Stomach (tissue), 19 donors: ENCODE measurements at places on chromosomes 2 and 18. TPM values are rescaled to one million over a fixed set of nuclear protein-coding genes. Genes with fewer than 3 reads are reported as not detected.

The PROKR1 gene
- total RNA-seq, result not detected

The AQP12A gene
- total RNA-seq, result not detected

DNA sequence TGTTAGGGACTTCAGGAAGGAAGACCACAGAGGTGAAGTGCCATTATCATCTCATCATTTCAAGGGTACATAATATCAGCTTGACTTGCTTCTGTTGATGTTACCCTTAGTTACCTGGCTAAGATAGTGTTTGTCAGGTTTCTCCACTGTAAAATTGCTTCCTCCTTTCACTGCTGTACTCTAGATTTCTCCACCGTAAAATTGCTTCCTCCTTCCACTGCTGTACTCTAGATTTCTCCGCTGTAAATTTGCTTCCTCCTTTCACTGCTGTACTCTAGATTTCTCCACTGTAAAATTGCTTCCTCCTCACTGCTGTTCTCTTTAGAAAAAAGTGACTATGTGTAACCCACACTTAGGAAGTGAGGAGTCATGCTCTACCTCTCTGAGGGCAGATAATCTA lies 1460.3 kb downstream of the SUCLG1 start:
- no peak for DNase-seq

DNA sequence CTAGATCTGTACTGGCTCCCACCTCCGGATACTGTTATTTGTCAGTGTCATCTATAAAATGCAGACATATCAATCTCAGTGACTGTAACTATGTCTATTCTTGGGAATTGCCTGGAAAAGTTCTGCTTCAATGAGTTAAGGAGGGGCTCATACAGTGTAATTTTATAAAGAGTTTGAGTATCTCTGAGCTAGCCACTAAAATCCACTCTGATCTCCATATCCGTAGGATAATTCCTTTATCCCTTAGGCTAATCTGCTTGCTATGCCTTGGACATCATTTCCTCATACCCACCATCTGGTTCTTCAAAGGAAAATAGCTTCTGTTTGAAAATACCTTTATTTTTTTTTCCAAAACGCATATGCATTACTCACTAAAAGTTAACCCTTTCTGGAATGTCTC lies 863.2 kb downstream of the SUCLG1 start:
- DNase-seq, result no peak

The ITGA6 gene
- total RNA-seq, result 212 TPM

GRCh38 chr2:240630771-240631547 lies 5.7 kb downstream of the GPR35 start:
- DNase-seq, result no peak

GRCh38 chr2:238999291-238999741 lies 151.4 kb downstream of the TWIST2 start:
- peak; percentile 38 for DNase-seq

DNA sequence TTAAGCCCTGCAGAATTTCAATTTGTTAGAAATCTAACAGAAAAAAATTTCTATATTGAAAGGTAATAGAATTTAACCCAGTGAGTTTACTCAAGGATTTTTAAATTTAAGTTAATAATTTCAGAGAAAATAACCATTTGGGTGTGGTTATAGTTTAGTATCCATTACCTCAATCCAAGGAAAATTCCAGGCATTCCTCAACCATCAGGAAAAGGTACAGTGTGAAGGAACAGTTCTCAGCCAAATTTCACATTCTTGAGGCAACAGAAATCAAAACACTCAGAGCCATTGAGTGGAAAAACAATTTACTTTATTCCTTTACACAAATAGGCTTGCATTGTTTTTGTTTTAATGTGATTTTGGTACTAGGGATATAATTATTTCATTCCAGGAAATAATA lies 45.6 kb downstream of the ONECUT2 start:
- DNase-seq, result no peak

GRCh38 chr2:164620873-164621763 lies at the start of gene GRB14:
Gene GRB14 (minus strand): TSS chr2:164621482. CDS start chr2:164621309, 173 bp downstream.
- peak; percentile 45 for DNase-seq

The MOGAT1 gene
- total RNA-seq, result not detected

The INHA gene
- total RNA-seq, result not detected

GRCh38 chr2:69073928-69074570 lies 61.1 kb downstream of the ANTXR1 start:
- no peak for DNase-seq

DNA sequence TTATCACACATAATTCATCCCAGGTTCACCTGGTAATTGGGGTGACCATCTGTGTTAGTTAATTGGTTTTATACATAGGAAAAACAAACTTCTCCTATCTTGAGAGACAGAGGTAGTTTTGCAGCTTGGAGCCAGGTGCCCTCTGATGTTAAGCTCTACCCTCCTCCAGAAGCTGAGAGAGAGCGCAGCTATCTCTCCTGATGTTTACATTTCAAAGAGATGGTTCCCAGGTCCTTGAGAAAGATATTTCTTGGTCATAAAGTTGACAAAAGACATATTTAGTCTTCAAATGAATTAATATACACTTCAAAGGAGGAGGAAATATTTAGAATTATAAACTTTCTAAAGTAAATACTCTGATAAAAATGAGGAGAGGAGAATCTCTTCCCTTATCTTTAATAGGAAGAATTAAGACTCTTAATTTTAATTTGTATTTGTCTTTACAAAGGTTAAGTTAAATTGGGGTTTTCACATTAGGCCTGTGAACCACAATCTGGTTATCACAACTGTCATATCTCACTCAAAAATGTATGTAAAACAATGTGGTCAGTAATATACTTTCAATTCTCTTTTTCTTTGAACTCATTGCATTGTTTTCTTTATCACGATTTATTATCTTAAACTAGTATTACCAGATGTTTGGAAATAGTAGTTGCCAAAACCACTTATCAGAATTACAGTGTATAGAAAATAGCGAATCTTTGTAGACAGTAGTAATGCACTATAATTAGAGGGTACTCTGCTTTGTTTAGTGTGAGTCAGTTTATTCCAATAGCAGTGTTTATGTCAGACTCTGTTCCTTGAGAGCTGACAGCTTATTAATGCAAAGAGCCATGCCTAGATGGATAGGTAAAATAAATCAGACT lies 26.8 kb downstream of the SERPINB4 start:
- DNase-seq, result no peak

GRCh38 chr2:207494137-207494536 lies 35.6 kb upstream of the CREB1 start:
- no peak for DNase-seq

The MYOM1 gene
- total RNA-seq, result 4.1 TPM

GRCh38 chr2:55887901-55888624 lies 35.5 kb downstream of the EFEMP1 start:
- DNase-seq, result no peak

- DNase-seq, result no peak
These were observed 1387.9 kb downstream of the RPIA start for GRCh38 chr2:90079374-90079773.

DNA sequence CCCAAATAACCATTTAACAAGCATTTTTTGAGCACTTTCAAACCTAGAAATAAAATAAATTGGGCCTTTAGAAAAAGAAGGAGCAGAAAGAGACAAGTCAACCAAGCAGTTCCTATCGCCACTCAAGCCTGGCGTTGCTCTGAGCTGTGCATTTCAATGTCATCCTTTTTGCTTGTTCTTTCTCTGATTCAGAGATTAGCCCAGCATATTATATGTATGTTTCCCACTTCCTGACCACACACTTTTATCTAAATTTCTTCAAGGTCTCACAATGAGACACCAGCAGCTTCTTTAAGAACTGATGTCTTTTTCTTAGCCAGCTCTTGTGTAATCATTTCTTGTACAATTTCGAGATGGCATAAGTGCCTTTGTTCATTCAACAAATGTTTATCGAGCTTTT lies 344.5 kb upstream of the ID2 start:
- peak; percentile 35 for DNase-seq

GRCh38 chr2:236054125-236054524 lies 114.1 kb downstream of the GBX2 start:
- no peak for DNase-seq

The DHRS9 gene
- 7.5 TPM for total RNA-seq

The UGT1A7 gene
- total RNA-seq, result not detected

GRCh38 chr2:109448207-109448606 lies 165.6 kb downstream of the SEPTIN10 start:
- no peak for DNase-seq

DNA sequence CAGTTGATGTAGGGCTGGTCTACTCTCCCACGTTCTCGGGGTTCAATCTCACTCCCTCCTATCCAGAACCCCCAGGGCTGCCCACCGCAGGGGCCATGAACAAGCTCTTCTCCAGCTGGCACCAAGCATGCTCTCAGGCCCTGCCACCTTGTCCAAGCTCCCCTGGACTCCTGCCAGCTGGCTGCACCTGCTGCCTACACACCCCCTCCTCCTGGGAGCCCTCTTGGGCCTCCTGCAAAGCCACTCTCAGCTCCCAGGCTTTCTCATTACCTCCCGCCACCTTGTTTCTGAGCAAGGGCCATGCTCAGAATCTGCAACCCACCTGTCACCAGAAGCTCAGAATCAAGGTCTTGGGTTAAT lies 56.0 kb downstream of the HDAC4 start:
- peak; percentile 70 for DNase-seq

The RFX8 gene
- total RNA-seq, result not detected

GRCh38 chr2:18402-19271 lies 27.7 kb downstream of the FAM110C start:
- DNase-seq, result no peak

The PLEK gene
- total RNA-seq, result 2.6 TPM

GRCh38 chr2:37615804-37616676 lies 55.4 kb downstream of the CDC42EP3 start:
- peak; percentile 45 for DNase-seq

DNA sequence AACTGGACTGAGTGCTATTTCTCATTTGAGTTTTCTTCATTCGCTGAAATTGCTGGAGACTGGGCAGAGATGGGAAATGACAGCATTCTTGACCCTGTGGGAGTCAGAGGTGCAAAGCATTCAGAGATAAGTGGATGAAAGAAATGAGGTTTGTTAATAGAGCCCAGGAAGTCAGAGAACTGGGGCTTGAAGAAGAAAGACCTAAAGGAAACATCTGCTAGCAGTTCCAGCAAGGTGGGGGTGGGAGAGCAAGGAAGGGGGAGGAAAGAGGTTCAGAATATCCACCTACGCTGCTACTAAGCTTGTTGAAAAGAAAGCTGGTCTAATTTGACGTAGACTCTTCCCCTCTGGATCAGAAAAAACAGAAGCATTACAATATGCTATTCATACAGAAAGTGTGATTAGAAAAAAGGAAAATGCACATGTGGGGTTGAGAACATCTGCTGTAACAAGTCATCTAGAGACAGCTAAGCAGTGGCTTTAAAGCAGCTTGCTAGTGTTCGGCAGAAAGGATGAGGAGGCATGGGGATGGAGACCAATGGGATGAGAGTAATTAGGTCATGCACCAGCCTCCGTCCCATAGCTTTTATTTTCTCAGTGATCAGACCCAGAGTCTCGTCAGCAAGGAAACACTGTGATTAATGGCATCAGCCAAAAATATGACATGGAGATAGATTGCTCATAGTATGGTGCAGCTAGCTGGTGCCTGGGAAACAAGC lies 29.7 kb downstream of the NAB1 start:
- DNase-seq, result no peak

GRCh38 chr2:5544205-5544786 lies 147.9 kb upstream of the SOX11 start:
- no peak for DNase-seq

DNA sequence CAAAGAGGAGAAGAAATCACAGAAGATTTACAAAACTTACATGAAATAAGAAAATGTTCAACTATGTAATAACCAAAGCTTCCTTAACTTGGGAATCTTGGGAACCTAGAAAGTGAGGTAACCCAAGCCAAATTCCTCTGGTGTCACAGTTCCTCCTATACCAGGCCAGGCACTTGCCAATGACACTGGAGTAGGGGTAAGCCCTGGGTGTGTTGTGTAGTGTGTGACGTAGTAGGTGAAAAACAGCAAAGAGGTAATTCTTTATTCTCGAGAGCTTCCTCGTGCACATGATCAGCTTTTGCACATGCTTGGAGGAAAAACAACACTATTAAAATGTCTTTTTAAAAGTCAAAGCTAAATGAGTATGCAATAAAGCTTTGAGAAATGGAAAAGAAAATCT lies 118.0 kb downstream of the METTL8 start:
- no peak for DNase-seq

DNA sequence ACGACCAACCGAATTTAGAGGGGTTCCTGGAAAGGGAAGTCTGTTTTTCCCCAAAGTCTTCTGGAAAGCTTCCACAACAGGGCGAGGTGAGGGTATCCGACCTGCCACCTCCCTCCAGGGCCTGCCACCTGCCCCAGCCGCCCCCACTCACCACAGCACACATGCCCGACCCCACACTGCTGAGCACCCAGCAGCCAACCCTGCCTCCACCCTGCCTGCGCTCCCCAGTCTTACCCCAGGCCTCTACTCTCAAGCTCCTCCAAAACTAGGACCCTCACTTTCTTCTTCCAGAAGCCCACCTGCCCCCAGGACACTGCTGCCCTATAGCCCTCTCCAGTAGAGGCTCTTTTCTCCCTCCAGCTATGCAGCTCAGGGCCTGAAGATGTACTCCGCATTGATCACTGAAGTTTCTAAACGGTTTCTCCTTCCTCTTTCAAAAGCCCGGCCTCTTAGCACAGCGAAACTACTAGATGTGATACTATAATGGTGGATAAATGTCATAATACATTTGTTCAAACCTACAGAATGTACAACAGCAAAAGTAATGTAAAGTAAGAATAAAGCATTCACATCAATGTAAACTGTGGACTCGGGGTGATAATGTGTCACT lies 128.8 kb upstream of the SLC1A4 start:
- DNase-seq, result peak; percentile 25

- DNase-seq, result no peak
These were observed 53.7 kb upstream of the APCDD1 start for GRCh38 chr18:10400534-10401307.

DNA sequence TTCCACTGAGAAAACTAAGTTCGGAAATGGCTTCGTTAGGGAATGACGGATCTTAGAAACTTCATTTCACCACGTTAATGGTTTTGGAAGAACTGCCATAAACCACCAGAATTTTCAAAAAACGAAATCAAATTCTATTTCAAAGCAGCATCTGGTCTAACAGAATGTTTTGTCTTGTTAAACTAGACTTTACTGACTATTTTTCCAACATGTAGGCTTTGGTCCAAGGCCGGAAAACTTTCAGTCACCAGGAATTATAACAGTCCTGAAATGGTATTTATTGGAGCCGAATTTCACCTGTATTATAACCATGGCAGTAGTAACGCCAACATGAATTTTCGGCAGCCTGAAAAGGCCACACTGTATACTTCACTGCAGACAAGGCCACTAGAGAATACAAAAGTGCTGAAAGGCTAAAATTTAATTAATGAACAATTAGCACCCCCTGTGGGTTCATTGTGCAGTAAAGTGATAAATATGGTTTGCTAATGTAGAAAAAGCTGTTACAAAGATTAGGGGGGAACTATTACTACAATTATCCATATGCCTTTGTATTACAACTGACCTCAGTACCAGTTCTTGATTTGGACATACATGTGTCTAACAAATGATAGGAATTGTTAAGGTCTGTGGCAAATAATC lies 116.4 kb downstream of the ZNF521 start:
- DNase-seq, result no peak

GRCh38 chr18:59744271-59744721 lies 47.1 kb upstream of the CCBE1 start:
- DNase-seq, result no peak

The CD207 gene
- not detected for total RNA-seq
